Activated CD8-positive, alpha-beta T cell treated with anti-CD3 and anti-CD28 coated beads, Interleukin-2, amount 10 ng/mL, durations not matched to agents 7 days and 5 days (primary cell): ENCODE measurements at places on chromosomes 3 and 15.

DNA sequence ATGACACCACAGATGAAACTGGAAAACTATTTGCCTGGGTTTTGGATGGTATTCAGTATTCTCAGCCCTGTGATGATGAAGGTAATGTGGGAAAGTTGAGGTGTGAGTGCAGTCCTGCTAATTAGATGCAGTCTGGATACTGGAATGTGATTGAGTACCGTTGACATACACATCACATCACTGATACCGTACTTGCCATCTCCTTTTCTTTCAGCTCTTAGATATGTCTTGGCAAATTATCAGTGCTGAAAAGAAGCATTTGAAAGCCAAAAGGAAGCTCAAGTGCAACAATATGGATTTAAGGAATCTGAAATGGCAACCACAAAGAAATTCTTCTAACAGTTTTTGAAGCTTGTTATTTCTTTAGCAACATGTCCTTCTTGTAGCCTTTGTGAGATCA is 381.4 kb upstream of the TGFBR2 start:
- no peak for DNase-seq
- peaks cover 49% of the 10 kb centered on the region for H3K4me1 ChIP-seq
- H3K36me3 ChIP-seq = peaks cover 24% of the 10 kb centered on the region
- H3K27me3 ChIP-seq = no peaks in the 10 kb centered on the region

DNA sequence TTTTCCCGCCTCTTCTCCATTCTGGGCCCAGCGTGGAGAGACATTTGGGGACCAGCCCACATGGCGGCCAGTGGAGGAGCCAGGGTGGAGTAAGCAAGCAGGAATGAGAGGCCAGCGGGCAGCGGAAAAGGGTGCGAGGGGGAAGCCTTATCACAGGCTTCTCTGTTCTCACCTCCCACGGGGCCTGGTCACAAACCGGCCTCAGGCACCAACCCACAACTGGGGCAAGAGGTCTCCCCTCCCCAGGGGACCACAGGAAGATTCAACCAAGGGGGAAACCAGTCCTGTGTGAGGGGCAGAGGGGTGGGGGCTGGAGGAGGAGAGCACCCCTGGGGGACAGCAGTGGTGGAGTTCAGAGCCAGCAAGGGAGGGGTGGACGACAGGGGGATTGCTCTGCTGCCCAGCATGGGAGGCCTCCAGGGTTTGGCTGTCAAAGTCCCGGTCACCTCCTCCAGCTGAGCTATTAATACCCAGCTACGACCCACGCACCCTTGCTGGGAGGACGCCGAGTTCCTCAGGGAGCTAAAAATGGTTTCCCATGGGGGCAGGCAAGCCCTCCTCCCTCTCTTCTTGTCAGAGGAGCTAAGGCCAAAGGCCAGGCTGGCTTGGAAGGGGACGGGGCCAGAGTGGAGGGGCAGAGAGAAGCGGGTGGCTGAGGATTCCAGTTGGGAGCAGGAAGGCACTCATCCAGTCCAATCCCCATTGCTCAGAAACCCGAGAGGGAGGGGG is 23.8 kb upstream of the RPL29 start:
- no peaks in the 10 kb centered on the region for H3K4me1 ChIP-seq
- no peaks in the 10 kb centered on the region for H3K36me3 ChIP-seq
- no peak for DNase-seq

GRCh38 chr15:78399091-78399490 is 38.9 kb upstream of the IREB2 start:
- H3K4me1 ChIP-seq = no peaks in the 10 kb centered on the region
- no peak overlapping the region for H3K27ac ChIP-seq
- no peaks in the 10 kb centered on the region for H3K27me3 ChIP-seq
- no peak overlapping the region for H3K4me3 ChIP-seq

DNA sequence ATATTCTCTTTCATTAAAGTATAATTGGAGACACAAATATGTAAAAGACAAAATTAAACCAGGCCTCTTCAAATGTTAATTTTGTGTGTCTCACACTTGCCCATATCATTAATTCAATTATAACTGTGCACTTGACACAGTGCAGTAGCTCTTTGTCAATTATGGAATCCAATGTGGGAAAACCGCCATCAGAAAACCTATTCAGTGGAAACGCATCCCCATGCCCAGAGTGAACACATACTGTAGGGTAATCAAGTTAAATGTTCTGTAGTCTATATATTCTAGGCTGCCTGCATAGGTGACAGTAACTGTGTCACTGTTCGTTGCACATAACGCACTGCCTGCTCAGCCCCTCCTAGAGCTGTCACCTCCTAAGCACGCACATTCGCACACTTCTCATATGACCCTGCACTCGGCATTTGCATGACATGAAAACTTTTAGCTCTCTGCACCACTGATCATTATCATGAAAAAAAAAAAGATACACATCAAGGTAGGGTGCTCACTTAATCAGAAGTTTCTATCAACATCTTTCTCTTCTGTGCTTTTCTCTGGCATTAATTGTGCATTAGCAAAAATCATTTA is 63.2 kb downstream of the MEIS2 start:
- H3K36me3 ChIP-seq = no peaks in the 10 kb centered on the region
- no peak overlapping the region for H3K4me3 ChIP-seq
- H3K27ac ChIP-seq = no peak overlapping the region
- no peak for DNase-seq
- H3K4me1 ChIP-seq = no peaks in the 10 kb centered on the region

DNA sequence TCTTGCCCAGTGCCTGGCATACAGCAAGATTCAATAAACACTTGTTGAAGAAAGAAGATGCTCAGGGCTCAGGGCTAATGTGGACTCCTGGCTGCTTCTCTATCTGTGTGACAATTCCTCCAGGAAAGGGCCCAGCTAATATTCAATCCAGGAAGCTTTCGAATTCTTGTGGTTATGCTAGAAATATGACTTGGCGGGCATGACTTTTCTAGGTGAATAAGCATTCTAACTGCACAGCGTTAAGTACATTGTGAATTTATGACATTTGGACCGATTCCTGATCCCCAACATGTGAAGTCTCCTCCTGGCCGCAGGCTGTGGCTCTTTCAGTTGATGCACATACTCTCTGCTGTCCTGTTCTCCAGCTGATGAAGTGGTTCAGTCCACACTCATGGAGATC is 117.0 kb downstream of the IMPG2 start:
- H3K27ac ChIP-seq = no peak overlapping the region
- no peaks in the 10 kb centered on the region for H3K4me1 ChIP-seq
- H3K36me3 ChIP-seq = no peaks in the 10 kb centered on the region
- no peak overlapping the region for H3K4me3 ChIP-seq
- H3K27me3 ChIP-seq = peaks cover 24% of the 10 kb centered on the region

GRCh38 chr15:87741350-87741749 is 515.2 kb downstream of the NTRK3 start:
- no peaks in the 10 kb centered on the region for H3K36me3 ChIP-seq
- H3K27me3 ChIP-seq = no peaks in the 10 kb centered on the region
- H3K4me1 ChIP-seq = peaks cover 9% of the 10 kb centered on the region
- DNase-seq = no peak

GRCh38 chr3:27310688-27311087 is 58.5 kb downstream of the NEK10 start:
- no peak overlapping the region for H3K27ac ChIP-seq
- no peak overlapping the region for H3K4me3 ChIP-seq
- H3K36me3 ChIP-seq = no peaks in the 10 kb centered on the region
- H3K4me1 ChIP-seq = no peaks in the 10 kb centered on the region
- peaks cover 6% of the 10 kb centered on the region for H3K27me3 ChIP-seq
